A172 (cell line): ENCODE measurements at places on chromosomes 1 and 21. TPM values are rescaled to one million over a fixed set of nuclear protein-coding genes. Genes with fewer than 3 reads are reported as not detected.
A peak's percentile ranks its signal among the peaks of the same experiment; 100 is the strongest.

NCF2 gene
- total RNA-seq, result 2.7 and 5.8 TPM in 2 replicates

WNT4 gene
- 0.03 TPM in 1 of 2 replicates, not detected in the other for total RNA-seq

ILDR2 gene
- 0.12 and 0.48 TPM in 2 replicates for total RNA-seq

KRTAP10-1 gene
- total RNA-seq, result not detected in 2 replicates

MRTO4 gene
- total RNA-seq, result 44.6 and 51.9 TPM in 2 replicates

NCMAP gene
- total RNA-seq, result not detected in 2 replicates

ZBTB8A gene
- 3.6 and 3.9 TPM in 2 replicates for total RNA-seq

BCL10 gene
- total RNA-seq, result 14.5 and 15.1 TPM in 2 replicates

SYT2 gene
- not detected in 2 replicates for total RNA-seq

CNR2 gene
- total RNA-seq, result not detected in 2 replicates

TTC22 gene
- total RNA-seq, result not detected in 2 replicates

DNA sequence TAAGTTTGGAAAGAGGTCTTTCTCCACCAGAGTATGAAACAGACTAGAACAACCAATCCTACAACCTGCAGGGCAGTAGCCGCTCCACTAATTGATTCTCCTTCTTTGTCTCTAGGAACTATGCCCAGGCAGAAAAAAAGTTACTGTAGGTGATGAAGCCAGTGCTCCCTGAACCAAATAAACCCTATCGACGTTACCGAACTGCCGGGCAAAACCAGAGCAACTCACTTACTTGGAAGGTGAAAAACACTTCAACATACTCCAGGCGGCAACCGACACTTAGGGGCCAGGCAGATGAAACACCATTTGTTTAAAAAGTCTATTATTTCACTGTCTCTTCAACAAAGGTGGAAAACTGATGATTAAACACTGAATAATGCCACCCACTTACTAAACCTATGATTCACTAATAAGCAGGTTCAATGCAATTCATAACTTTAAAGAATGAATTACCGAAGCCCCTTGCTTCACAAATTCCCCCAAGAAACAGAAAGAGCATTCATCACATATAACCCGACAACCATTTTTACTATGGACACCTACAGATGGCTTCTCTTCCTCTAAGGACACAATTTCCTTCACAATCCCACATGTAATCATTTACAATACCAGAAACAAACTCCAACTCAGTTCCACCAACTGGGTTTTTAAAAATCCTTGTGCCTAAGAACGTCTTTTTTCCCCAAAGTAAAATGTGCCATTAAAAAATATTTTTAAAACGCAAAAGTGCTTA, 1.6 kb downstream of the NRIP1 start:
- DNase-seq, result peak; percentile 2

GRCh38 chr1:33396188-33397124, 34.4 kb downstream of the PHC2 start:
- DNase-seq, result no peak

DNA sequence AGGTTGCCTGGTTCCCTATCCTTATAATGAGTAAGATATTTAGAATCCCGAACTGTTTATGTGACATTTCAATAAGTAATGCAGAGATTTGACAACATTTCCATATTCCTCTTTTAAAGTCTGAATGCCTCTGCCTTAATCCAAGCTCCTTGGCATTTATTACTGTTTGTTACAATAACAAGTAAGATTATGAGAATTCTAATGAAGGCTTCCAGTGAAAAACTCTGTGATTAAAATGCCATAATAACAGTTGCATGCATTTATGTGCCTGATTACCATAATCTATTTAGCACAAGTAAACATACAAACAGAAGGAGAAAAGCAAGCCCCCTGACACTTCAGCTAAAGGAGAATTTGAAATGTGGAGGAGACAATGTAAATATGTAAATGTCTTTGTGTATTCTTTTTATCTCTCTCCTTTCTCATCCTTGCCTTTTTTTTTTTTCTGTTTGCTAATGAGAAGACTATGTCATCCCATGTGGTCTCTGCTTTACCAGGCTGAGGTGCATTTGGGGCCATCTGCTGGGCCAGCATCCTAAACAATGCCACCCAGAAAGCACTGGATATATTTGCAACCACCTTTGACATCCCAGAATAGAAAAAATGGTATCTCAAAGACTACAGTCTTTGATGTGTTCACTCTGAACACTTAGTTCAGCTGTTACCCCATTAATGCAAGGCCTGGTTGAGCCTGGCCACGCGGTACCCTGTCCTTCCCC, 17.2 kb upstream of the OLIG2 start:
- no peak for DNase-seq

DNA sequence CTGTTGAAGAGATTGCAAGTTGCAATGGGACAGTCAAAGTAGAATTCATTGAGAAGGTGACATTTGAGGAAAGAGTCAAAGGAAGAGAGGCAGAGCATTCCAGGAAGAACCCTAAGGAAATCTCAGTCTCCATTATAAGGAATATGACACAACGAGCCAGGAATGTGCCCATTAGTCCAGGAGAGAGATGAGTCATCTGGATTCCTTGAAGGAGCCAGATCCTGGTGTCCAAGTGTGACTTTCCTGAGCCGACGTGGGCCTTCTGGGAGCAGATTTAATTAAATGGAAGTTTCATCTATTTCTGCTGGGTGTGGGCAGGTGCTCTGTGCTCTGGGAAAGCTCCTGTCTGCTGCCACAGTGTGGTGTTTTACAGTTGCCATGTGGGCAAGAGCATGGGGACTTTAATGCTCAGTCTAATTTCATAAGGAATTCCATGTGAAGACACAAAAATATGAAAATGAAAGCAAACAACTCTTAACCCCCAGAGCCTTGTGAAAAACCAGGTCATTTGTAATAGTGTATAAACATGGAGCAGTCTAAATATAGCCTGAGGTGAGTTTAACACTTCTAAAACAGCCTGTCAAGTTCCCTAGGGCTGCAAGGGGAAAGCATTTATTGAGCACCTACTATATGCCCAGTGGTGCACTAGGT, 111.4 kb upstream of the ARTN start:
- DNase-seq, result peak; percentile 96

GRCh38 chr1:11795238-11795890, 10.4 kb downstream of the MTHFR start:
- DNase-seq, result no peak

DNA sequence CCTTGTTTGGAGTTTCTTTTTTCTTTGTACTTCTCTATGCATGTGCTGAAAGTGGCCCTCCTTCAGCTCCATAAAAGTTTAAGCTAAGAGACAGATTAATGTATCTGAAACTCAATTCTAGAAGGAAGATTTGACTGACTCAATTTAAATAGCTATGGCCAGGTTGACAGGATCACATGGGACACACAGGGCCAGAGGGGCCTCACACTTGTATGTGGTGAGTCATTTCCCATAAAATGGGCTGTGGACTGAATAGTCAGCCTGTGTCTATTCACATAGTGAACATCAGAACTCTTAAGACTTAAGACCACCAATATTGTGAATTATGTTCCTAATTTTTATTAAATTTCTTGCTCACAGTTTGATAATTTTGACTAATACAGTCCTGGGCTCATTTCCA, 45.7 kb upstream of the DEPDC1 start:
- DNase-seq, result peak; percentile 35

- no peak for DNase-seq
These were observed 15.6 kb downstream of the CADM3 start for GRCh38 chr1:159187033-159187432.

- DNase-seq, result no peak
These were observed 14.2 kb downstream of the ALX3 start for GRCh38 chr1:110056285-110056683.

- no peak for DNase-seq
These were observed 10.4 kb downstream of the DLGAP3 start for GRCh38 chr1:34918977-34919561.

GRCh38 chr1:82820816-82821215, 1020.1 kb downstream of the ADGRL2 start:
- no peak for DNase-seq

- DNase-seq, result peak; percentile 83
These were observed 1.7 kb upstream of the RIPK4 start for GRCh38 chr21:41768437-41769042.

- no peak for DNase-seq
These were observed 93.9 kb downstream of the TBX19 start for GRCh38 chr1:168374566-168374965.
